ENCODE measurements at places on chromosomes 12 and 14.

DNA sequence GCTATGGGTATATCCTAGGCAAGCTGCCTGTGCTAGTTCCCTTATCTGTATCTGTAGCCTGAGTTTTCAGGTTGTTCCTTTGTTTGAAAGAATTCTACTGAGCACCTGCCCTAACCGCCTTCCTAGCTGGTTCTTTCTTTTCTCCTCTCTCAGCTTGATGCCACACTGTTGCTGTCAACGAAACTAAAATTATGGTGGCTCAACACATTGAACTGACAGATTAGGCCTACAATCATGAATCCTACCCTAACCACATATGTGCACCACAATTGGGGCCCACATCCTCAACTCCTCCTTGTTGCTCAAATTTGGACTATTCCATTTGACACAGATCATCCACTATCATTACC lies 36.2 kb upstream of the RESF1 start:
- no peak for DNase-seq

GRCh38 chr12:31966558-31967205 lies 7.5 kb downstream of the RESF1 start:
- DNase-seq: no peak

DNA sequence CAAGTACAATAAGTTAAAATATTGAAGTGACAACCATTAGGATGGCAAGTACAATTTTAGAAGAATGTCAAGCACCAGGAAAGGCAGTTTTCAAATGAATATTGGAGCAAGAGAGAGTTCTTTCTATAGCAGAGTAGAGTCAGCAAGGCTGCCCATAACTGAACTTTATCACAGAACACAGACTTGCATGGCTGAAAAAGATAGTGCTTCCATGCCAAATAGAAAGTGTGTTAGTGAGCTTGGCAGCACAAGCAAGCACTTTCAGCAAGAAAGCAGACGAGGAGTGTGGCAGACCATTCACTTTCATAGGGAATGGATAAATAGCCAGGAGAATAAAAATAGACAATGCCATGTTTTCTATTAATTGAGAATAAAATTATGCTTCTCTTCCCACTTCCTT lies 647.0 kb upstream of the MGAT4C start:
- DNase-seq: no peak

DNA sequence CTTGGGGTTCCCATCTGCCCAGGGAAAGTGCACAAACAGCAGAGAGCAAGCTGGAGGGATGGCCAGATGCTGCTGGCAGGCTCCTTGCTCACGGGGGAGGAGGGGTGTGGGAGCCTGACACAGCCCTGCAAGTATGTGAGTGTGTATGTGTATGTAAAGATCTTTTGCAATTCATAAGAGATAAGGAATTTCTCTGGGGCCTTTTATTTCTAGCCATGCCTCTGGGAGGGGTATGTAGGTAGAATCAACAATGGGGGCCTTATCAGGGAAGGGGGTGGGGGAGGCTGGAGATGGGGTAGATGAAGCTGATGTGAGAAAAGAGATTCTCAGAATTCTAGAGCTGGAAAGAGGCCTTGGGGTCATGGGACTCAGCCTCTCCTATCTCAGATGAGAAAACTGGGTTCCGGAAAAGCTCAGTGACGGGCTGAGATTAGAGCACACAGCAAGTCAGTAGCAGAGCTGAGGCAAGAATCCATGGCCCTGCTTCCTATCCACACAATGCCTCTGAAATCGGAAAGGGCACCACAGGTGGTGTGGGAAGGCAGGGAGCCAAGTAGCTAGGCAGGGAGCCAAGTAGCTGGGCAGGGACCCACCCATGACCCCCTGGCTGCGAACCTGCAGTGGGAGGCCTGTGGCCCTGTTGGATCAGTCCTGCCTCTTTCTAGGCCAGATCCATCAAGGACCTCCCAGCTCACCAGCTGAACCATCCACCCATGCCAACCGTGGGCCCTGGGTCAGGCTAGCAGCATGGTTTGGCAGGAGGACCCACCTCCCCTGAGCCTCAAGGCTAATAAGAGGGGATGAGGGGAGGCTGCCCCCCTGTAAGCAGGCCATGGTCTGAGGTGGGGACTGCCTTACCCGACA lies 54.7 kb downstream of the PLEKHG3 start:
- DNase-seq: peak; percentile 65

DNA sequence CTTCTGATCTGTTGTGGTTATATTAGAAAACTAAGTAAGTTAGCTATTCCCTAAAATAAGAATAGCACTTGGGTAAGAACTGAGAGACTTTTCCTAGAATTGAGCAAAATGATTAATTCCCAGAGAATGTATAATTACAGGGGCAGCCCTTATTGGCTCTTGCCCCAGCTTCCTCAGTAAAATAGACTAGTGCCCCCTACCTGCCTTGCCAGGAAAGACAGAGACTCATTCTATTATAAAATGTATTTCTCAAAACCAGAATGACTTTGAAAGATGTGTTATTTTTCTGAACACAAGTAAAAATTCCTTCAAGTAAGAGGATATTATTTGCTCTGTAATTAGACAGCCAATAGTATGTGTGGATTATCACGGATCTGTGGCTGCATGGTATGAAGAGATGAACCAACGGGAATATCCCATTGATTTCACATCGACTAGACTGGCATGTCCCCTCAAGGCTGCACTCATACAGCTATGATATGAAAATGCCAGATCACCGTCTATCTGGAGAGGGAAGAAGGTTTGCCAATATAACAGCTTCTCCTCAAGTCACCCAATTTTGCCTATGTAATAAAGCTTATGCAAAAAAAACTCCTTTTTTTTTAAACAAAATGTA lies 7.4 kb upstream of the GLRX5 start:
- no peak for DNase-seq

- no peak for DNase-seq
Measured at GRCh38 chr12:68910128-68910527, 22.8 kb downstream of the CPM start.

DNA sequence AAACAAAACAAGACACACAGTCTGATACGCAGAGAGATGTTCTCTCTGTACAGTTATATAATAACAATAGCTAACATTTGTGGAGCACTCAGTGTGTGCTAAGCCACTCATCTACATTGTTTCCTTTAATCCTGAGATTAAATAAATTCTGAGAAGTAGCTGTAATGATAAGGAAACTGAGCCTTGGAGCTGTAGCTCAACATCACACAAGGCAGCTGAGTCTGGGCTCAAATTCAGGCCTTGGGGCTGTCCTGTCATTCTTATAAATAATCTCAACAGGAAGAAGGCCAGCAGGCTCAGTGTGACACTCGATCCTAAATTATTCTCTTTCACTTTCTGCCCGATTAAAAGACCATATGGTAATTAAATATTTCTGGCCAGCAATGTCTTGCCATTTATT lies 24.5 kb downstream of the CDKN1B start:
- DNase-seq: no peak

- no peak for DNase-seq
Measured at GRCh38 chr14:68363466-68363842, 429.4 kb downstream of the ZFP36L1 start.

- no peak for DNase-seq
Measured at GRCh38 chr14:44732144-44732543, 225.1 kb upstream of the FSCB start.

- peak; percentile 13 for DNase-seq
Measured at GRCh38 chr12:100995201-100995600, 200.6 kb downstream of the ANO4 start.

GRCh38 chr12:85138833-85139232 lies 102.7 kb downstream of the LRRIQ1 start:
- DNase-seq: no peak

DNA sequence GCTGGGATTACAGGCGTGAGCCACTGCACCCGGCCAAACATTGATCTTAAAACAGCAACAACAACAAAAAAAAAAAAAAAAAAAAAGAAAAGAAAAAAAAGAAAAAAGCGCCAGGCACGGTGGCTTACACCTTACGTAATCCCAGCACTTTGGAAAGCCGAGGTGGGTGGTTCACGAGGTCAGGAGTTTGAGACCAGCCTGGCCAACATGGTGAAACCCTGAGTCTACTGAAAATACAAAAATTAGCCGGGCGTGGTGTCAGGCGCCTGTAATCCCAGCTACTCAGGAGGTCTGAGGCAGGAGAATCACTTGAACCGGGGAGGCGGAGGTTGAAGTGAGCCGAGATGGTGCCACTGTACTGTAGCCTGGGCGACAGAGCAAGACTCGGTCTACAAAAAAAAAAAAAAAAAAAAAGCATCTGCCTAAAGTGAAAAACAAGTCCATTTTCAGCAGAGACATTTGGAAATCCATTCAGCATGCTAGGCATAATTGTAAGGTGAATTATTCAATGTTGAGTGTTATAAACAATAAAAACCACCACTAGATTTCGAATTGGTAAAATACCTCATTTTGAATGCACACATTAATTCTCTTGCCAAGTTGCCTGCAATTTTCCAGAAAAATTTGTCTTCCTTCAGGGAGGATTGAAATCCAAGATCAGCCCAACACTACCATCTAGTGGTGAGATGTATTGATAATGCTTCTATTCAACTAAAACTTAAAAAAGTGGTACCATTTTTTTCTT lies 8.0 kb upstream of the CERS5 start:
- peak; percentile 87 for DNase-seq

- DNase-seq: no peak
Measured at GRCh38 chr12:3757261-3757660, 4.4 kb upstream of the CRACR2A start.

- peak; percentile 2 for DNase-seq
Measured at GRCh38 chr12:11171969-11172675, 1.1 kb downstream of the SMIM10L1 start.

- no peak for DNase-seq
Measured at GRCh38 chr14:88877192-88877591, 52.7 kb downstream of the TTC8 start.

DNA sequence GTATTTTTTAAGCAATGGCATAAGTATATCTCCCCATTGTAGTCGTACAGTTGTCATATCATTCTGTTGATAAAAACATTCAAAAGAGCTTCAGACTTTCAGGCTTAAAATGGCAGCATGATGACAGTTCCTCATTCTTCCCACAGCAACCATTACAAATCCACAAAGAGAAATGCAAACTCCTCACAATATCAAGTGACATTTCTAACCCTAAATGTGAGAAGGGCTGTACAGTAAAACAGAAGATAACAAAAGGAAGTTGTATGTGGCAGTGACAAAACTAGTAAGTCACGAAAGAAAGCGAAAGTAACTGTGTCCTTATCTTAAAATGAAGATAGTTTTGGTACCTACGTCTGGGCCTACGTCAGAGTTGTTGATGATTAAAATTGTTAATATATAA lies 46.7 kb downstream of the GXYLT1 start:
- no peak for DNase-seq

DNA sequence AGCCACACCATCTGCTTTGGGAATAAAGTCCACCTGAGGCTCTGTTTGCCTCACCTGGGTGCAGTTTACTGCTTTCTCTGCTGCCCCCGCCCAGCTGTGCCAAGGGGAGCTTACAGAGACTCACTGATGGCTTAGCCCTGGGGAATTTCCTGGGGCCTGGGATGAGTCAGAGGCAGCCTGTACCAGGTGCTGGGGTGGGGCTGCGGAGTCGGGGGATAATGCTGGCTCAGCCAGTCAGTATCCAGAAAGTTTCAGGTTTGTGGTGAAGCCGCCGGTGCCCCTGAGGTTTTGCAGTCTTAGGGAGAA lies 22.3 kb downstream of the PLEKHG3 start:
- no peak for DNase-seq

- DNase-seq: no peak
Measured at GRCh38 chr12:131863711-131864396, 30.6 kb upstream of the ULK1 start.

DNA sequence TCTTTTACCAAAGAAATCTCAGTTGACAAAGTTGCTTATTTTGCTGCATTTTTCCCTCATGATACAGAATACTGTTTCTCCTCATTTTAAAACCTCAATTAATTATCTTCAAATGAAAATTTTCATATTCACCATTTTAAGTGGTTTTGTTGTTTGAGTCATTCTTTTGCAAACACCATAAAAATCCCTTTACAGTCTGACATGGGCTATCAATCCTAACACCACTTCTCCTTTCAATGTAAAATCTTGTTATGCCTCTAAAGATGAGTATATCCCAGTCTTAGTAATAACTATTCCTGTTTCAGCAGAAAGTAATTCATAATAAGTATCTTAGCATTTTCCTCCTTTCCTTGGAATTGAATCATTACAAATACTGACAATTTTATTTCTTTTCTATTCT lies 192.2 kb downstream of the SYT1 start:
- DNase-seq: no peak

DNA sequence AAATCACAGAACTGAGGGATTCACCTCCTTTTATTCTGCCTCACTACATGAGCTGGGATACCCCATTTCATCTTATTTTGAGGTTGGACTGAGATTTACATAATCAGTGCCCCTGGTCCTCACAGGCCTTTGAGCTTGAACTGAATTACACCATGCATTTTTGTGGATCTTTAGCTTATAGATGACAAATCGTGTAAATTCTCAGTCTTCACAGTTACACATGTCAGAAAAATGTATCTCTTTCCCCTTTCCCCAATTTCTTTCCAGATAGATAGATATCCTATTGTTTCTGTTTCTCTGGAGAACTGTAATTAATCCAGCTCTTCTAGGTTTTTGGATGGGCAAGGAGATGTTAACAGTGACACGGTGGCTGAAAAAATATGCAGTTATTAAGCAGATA lies 1778.9 kb upstream of the SEL1L start:
- no peak for DNase-seq

DNA sequence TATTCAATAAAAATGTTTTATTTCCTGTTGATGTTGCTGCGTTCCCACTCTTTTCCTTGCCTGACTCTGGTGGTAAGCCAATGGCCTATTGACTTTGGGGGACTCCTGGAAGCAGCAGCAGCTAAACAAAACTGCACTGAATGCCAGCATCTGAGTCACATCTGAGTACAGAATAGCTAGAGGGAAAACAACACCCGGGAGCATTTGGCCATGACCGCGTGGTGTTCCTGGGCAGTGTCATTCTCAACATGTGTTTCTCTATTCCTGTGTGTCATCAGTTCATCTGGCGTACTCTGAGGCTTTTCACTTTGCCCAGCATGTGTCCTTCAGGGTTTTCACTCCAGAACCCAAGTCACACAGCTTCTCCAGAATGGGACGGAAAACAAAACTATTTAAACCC lies 238.8 kb downstream of the PAWR start:
- DNase-seq: peak; percentile 92

DNA sequence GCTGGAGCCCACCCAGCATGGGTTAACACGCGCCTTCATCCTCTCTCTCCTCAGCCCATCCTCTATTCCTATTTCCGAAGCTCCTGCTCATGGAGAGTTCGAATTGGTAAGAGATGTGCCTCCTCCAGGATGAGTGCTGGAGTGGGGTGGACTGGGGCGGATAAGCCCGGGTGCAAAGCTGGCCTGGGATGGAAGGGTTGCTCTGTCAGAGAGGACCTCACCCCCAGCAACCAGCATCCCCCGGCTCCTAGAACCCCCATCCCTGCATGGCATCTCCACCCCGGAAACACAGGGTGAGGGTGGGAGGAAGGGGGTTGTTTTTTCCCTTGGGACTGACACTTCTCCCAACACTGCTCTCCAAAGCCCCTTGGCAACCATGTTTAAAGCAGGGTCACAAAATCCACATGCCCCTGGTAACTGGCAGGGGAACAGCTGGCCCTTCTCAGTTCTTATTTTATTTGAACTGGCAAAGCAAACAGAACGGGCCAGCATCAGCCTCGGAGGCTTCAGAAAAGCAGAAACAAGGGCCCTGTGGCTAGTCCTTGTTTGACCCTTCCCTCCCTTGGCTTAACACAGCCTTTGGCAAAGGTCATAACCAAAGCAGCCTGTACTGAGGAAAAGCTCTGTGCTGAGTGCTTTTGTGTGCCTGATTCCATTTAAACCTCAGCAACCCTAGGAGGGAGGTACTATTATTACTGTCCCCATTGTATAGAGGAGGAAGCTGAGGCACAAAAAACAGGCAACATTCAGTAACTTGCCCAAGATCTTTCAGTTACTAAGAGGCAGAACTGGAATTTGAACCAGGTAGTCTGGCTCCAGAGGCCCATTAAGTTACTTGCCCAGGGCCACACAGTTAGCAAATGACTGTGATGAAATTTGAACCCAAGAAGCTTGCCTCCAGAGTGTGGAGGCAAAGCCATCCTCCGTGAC lies 4.2 kb downstream of the GSTZ1 start:
- DNase-seq: no peak

Measured in astrocyte of the cerebellum (primary cell).